ENCODE measurements at places on chromosomes 7 and 10.
A peak's percentile ranks its signal among the peaks of the same experiment; 100 is the strongest.

DNA sequence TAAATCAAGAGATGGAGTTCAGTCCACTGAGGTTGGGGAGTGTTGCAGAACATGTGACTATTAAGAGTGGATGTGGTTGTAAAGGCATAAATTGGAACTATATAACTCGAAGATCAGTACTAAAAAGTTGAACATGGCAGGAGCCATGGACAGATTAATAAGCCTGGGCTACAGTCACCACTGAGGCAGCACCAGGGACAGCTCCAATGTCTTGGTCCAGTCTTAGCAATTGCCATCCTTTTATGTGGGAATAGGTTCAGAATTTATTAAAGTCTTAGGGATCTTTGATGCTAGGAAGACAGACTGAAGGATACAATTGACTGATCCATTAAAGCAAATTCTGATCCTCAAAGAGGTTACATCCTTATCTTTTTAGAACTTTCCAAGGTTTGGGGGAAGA is 156.6 kb downstream of the ADRA2A start:
- DNase-seq: no peak

GRCh38 chr7:29194594-29195427 is at the start of gene CHN2:
CHN2 (plus strand) TSS chr7:29194775.
- DNase-seq: peak; percentile 12

- DNase-seq: no peak
Measured at GRCh38 chr10:94416896-94417295, 14.6 kb downstream of the TBC1D12 start.

DNA sequence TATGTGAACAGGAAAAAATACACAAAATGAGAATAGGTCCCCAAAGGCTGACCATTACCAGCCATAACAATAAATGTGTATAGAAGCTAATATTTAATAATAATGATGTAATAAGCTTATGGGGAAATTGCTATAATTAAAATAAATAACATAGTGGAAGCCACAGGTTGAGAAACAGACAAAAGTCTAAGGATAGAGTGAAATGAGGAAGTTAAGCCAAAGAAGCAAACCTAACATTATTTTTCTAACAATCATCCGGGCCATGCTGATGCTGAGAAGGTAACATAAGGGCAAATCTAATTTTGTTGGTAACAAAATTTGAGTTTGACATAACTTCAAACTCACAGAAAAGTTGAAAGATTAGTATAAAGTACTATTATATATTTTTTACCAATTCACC is 115.9 kb downstream of the MICU1 start:
- DNase-seq: no peak

DNA sequence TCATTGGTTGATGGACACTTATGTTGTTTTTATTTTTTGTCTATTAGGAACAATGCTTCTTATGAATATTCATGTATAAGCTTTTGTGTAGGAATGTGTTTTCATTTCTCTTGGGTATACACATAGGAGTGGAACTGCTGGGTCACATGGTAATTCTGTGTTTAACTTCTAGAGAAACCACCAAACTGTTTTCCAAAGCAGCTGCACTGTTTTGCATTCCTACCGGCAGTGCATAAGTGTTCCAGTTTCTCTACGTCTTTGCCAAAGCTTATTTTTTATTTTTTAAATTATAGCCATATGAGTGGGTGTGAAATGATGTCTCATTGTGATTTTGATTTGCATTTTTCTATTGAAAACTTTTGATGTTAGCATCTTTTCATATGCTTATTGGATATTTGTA is 51.3 kb downstream of the ADK start:
- DNase-seq: no peak

- DNase-seq: no peak
Measured at GRCh38 chr10:6576326-6576725, 3.8 kb downstream of the PRKCQ start.

- no peak for DNase-seq
Measured at GRCh38 chr7:1243290-1243963, 10.8 kb downstream of the UNCX start.

- no peak for DNase-seq
Measured at GRCh38 chr10:34008656-34009055, 674.2 kb upstream of the NRP1 start.

DNA sequence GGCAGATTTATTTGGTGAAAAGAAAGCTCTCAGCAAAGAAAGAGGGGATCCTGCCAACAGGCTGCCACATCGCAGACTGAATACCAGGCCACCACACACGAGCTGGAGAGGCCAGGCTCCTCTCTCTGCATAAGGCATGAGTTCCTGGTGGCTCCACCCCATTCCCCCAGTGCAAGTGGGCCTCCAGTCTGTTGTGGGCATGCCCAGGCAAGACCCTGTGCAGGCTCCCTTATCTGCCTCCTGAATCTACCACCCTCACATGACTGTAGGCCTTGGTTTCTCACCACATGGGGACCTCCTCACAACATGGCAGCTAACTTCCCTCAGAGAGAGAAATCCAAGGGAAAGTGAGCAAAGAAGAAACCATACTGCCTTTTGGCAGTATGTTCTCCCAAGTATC is 26.7 kb upstream of the CUL1 start:
- no peak for DNase-seq

- DNase-seq: no peak
Measured at GRCh38 chr10:3126741-3127346, 45.7 kb downstream of the PITRM1 start.

- no peak for DNase-seq
Measured at GRCh38 chr7:14385074-14385473, 395.6 kb upstream of the ETV1 start.

DNA sequence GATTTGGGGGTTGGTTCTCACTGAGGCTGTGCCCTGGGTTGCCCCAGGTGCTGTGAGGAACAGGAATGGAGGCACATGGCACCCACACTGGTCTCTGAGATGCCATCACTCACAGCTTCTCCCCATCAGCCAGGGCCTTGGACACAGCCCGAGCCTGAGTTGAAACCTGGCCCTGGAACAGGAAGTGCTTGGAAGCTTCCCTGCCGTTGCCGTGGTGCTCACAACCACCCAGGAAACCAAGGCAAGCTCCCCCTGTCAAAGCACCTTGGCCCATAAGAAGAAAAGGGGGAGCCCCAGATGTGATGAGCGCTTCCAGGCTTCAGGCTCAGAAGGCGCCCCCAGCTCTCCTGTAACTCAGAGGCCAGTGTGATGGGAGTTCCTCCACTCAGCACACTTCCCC is at the start of gene BTBD16:
Gene BTBD16, plus strand, starts transcription at position 221 of the 400 bp plus-strand sequence. CDS start 3,786 bp downstream, outside the sequence.
- no peak for DNase-seq

GRCh38 chr10:36280321-36280741 is 638.2 kb upstream of the FZD8 start:
- DNase-seq: no peak

- no peak for DNase-seq
Measured at GRCh38 chr7:68760556-68760955, 837.7 kb upstream of the AUTS2 start.

- DNase-seq: no peak
Measured at GRCh38 chr10:61487506-61487905, 34.3 kb upstream of the TMEM26 start.

GRCh38 chr7:39898867-39899266 is 51.2 kb upstream of the CDK13 start:
- no peak for DNase-seq

DNA sequence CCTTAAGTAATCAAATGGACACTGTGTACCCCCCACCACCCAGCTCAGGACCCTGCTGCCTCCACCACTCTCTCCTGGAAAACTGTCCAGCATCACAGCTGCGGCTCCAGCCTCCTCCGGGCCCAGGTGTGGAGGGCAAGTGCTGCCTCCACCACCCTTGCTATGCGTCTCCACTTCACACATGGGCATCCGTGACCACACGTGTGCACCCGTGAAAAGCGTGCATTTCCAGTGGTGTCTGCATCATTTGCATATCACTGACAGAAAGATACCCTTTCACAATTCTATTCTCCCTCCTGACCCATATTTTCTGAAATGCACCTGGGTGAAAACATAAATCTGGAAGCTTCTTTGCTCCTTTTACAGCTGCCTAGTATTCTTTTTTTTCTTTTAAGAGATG is 89.7 kb upstream of the PDGFA start:
- no peak for DNase-seq

- DNase-seq: no peak
Measured at GRCh38 chr7:153354071-153354470, 594.5 kb downstream of the ACTR3B start.

DNA sequence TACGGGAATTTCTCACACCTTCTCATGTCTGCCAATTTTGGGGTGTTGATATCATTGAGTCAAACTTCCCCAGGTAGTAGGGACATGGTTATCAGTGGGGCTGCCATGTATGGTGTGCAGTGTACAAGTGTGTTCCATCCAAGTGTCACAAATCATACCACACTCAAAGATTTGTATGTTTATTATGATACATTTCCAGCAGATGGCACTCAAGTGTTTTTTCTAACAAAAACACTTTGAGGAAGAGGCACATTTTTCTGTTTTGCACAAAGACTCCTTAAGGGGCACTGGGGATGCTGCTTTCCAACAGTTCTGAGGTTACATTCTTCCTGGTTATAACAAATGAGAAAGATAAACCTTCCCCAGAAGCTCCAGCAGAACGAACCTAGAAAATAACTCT is 414.5 kb downstream of the REEP3 start:
- DNase-seq: no peak

DNA sequence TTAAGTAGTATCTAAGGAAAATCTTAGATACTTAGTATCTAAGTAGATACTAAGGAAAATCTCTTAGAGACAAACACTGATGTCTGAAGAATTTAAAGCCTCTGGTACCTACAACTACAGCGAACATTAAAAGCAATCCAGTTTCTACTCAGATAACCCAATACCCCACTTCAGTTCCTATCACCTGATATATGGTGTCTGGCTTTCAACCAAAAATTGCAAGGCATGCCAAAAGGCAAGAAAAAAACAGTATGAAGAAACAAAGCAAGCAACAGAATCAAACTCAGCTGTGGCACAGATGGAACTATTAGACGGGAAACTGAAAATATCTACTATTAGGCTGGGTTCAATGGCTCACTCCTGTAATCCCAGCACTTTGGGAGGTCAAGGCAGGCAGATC is 31.1 kb downstream of the ARHGAP12 start:
- DNase-seq: no peak

- no peak for DNase-seq
Measured at GRCh38 chr7:144414815-144415214, 11.3 kb upstream of the NOBOX start.

- no peak for DNase-seq
Measured at GRCh38 chr7:88545663-88546062, 213.8 kb upstream of the ZNF804B start.

GRCh38 chr7:25557930-25558329 is 329.6 kb upstream of the NPVF start:
- DNase-seq: no peak

GRCh38 chr10:32446536-32447406 is 831 bp downstream of the CCDC7 start:
- no peak for DNase-seq

DNA sequence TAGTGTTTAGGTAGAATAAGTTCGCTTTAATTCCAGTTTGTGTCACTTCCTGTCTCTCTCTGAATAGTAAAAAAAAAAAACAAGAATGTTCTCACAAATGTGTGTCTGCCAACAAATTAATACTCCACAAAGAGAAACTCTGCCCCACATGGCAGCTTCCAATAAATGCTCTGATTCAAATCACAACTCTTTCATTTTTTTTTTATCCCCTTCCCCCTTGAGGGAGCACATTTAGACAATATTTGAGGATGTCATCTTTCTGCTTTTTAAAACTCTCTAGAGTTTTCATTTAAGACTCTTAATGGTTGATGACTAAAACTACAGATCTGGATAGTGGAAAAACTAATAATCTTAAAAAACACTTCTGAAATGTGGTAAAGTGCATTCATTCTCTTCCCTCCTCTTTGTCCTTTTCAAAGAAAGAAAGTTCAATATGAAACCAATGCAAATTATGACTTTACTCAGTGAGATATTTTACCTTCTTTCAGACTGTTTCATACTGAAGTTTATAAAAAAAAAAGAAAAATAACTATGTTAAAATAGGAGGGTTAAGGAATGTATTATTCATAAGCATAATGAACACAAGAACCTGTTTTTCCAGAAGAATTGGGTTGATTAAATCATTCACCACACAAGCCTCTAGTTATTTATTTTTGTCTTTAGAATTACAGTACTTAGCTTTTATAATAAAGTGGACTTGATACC is 42.3 kb downstream of the ARID5B start:
- DNase-seq: peak; percentile 4

- no peak for DNase-seq
Measured at GRCh38 chr7:154931906-154932305, 71.0 kb downstream of the PAXIP1 start.

GRCh38 chr10:111082102-111082975 is 5.5 kb downstream of the ADRA2A start:
- no peak for DNase-seq

DNA sequence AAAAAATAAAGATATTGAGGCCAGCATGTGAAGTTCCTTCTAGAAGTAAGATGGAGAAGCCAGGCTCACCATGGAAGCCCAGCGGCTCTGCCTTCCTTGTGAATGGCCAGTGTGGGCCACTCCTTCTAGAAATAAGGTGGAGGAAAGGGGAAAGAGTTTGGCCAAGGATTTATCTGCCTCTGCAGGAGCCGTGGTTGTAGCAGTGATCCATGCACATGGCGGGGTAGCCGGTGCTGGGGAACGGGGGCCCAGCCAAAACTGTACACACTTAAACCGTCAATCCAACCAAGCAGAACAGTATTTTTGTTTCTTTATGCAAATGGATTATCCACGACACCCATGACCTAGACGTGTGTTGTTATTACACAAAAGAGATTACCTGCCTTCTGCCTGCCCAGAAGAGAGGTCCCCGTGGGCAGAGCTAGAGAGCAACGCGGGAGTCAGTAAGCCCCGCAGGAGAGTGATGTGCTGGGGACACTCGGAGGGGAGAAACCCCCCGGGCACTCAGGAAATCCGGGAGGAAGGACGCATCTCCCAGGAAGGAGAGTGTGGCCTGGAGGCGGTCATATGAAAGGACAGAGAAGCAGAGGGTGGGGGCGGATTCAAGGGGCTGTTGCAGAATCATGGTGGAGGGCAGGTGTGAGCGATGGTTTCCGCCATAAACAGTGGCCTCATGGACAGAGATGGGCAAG is 218.4 kb upstream of the PPP2R2D start:
- DNase-seq: no peak

DNA sequence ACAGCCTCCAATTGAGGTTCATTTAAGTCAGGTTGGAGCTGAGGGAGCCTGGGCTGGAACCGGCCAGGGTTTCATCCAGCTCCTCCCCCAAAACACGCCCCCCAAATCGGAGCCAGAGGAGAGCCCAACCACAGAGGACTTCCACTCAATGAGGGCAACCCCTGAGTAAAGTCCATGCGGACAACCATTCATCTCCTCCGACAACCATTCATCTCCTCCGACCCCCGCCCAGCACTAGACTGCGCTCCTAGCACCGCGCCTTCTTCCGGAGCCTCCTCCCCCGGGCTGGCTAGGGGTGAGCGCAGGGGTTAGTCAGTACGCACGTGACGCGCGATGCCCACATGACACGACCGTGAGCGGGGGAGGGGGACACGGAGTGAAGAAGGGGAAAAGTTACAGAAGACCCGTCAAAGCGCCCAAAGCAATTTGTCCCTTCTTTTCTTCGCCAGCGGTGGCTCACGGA is 1.4 kb downstream of the MAGI2 start:
- DNase-seq: peak; percentile 94

DNA sequence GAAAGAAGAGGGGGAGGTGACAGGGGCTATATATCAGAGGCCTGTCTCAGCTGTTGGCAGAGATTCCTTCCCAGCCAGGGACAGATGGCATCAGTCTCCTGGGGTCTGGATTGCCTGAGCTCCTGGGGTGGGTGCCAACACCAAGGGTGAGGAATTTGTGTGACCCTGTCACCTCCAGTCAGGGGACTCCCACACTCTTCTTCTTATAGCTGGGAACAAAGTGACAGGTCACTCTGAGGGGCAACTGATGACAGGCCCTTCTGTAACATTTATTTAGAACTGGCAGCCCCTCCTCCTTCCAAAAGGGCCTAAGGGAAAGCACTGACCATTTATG is 53.7 kb upstream of the DUSP5 start:
- DNase-seq: peak; percentile 25

GRCh38 chr10:66983475-66983818 is 57.6 kb downstream of the LRRTM3 start:
- DNase-seq: no peak
